ENCODE measurements at places on chromosomes 6 and 20.

DNA sequence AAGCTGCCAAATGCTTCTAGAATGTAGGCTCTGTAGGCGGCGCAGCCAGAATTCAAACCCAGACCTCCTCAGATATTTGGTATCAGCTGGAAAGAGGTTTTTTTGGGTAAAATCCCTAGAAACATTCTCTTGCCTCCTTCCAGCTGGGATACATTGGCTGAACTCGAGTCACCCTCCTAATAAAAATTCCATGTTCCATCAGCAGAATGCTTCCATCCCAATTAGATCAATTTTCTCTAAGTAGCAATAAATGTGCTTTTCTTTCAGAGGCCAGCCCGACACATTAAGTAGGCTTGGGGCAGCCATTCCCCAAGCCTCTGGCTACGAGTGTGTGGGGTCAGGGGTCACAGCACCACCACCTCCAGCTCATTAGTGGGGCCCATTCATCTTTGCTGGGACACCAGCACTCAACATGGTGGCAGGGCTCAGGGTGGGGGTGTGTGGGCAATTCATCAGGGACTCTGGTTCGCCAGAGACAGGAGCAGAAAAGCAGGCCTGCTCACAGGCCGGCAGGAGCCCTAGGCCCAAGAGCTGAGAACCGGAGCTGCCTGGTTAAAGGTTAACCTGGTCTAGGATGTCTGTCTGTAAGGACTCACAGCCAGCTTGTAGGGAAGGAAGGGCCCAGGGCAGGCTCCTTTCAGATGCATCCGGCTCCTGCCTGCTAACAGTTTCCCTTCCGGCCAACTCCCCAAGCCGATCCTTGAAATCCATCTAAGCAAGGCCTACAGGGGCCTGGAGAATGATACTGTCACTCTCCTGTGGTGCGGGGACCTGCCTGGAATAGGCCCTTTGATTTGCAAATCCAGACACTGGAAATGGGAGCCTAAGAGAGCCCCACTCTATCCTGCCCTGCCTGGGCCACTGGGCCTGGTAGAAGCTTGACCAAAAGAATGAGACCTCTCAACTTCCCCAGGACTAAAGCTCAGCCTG lies 159.1 kb upstream of the TOP1 start:
- no peak for DNase-seq

GRCh38 chr6:32843979-32844838 lies at the start of gene PSMB8:
PSMB8 (minus strand) TSS chr6:32844047; CDS start chr6:32843996, 51 bp downstream.
- DNase-seq = peak; percentile 93

- no peak for DNase-seq
These were observed 35.8 kb upstream of the ANKRD60 start for GRCh38 chr20:58264271-58264670.

DNA sequence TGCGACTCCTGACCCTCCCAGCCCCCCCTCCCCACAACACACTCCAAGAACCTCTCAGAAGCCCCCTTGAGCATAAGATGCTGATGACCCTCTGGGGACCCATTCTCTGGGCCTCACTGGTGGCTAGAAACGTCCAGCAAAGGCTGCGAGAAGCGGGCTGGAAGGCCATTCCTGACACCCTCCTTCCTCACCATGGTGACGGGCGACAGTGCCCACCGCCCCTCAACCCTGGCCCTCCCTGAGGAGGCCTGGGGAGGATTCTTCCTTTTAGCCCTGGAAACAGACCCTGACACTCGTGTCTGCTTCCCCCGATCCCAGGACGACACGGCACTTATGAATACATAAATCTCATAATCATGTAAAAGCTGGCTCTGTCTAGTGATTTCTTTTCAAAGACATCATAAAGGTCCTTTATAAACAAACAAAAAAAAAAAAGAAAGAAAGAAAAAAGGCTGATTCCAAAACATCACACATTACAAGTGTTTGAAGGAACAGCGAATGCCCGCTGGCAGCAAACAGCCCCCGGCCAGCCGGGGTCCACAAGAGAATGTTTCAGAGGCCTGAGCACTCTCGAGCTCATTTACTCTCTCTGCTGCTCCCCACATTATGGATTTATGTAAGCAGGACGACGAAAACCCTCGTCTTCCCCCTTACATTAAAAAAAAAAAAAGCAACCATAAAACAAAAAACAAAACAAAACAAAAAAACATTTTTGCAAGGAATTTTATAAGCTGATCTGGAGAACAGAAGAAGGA lies 40.7 kb downstream of the PREX1 start:
- no peak for DNase-seq

DNA sequence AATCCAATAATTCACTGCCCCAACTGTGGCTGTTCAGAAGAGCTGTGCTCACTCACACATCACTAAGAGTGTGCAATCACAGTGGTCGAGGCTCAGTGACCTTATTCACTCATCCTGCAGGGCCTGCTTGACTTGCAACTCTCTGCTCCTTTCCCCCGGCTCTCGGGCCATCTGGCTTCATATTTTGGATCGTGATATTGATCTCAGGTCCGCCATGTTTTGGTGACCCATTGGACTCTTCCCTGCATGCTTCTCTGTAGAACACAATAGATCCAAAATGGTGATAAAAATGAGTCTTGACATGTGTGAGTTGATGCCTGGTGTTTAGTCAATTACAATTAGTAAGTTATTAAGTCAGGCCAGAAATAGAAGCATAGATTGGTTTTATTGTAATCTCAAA lies 313.9 kb upstream of the SOX4 start:
- no peak for DNase-seq

- no peak for DNase-seq
These were observed 69.7 kb downstream of the ECT2L start for GRCh38 chr6:138865480-138866109.

GRCh38 chr6:148144917-148145521 lies 197.6 kb upstream of the SASH1 start:
- peak; percentile 52 for DNase-seq

GRCh38 chr6:151772446-151772845 lies 35.0 kb upstream of the ESR1 start:
- DNase-seq = no peak

- DNase-seq = no peak
These were observed 106.1 kb downstream of the CEBPB start for GRCh38 chr20:50296450-50297375.

GRCh38 chr6:90197854-90198496 lies 98.7 kb downstream of the BACH2 start:
- no peak for DNase-seq

DNA sequence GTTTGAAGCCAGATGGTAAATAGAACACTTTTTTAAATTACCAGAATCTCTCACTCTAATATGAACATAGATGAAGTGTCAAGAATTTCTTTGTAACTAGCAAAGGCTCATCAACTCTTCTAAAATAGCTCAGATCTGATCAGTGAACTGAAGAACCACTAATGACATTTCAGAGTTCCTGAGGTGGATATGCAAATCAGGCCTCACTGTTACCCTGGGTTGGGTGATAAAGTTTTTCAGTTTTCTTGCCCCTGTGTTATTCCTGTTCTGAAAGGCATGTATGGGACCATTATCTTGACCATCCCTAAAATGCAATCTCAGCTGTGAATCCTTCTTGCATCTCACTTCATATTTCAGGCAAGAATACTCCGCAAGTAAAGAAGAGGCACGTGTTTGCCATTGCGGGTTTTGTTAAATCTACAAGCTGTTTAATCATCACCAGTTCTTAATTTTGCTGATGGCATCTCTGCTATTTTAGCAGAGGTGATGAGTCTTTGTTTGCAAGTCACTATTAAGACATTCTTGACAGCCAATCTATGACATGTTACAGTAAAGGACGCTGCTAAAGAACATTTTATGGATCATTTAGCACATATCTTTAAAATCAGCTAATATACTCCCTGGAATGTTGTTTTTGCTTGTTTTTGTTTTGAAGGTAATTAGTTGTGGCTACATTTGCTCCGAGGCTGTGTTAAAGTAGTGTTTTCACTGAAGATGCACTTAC lies 47.9 kb downstream of the KHDC1L start:
- no peak for DNase-seq

- DNase-seq = no peak
These were observed 128.0 kb upstream of the FAM83B start for GRCh38 chr6:54718541-54719023.

- no peak for DNase-seq
These were observed 56.5 kb downstream of the TRAF3IP2 start for GRCh38 chr6:111549168-111549567.

GRCh38 chr20:57390604-57391438 lies at the start of gene RBM38:
RBM38 (plus strand) TSS chr20:57391396; CDS start chr20:57391582, 186 bp downstream.
- DNase-seq = peak; percentile 79

DNA sequence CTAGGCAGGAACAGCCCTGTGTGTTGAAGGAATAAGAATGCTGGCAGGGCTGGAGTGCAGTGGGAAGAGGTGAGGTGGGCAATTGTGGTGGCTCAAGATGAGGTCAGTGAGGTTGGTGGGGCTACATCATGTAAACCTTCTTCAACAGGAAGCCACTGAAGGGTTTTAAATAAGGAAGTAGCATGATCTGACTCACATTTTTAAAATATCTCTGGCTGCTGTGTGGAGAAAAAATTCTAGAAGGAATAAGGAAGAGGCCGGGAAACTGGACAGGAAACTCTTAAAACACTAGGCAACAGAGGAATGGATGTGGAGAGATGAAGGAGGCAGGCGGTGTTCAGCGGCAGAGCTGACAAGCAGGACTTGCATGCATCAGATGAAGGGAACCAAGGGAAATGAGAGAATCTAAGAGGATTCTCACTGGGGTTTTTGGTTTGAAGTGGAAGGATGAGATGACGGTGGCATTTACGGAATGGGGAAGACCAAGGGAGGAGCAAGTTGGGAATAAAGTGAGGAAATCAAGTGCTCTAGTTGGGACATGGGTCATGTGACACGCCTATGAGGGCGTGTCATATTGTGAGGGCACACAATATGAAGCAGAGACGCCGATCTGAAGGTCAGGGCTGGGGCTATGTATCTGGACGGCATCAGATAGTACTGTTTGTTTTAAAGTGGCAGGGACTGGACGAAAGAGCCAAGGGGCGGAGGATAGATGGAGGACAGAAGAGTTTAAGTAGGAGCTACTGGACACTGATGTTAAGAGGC lies 18.2 kb downstream of the TMEM242 start:
- DNase-seq = no peak

DNA sequence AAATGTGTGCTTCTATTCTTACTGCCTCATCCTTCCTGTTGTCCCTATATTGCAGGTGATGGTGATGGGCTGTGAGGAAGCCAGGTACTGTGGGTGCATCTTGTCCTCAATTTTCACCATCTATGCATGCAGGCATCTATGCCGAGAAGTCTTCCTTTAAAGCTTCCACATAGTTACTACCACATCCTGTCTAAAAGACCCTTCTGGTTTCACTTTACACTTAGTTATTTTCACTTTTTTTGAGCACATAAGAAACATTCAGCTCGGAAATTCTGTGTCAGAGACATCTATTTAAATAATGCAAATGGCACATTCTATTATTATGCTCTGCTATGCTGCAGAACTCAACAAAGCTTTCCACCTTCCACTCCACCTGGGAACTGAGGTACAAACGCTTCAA lies 28.2 kb upstream of the FABP7 start:
- DNase-seq = no peak

GRCh38 chr6:37371154-37372083 lies 17.6 kb downstream of the RNF8 start:
- DNase-seq = no peak

GRCh38 chr6:166770216-166771116 lies 143.4 kb upstream of the RPS6KA2 start:
- no peak for DNase-seq

- DNase-seq = no peak
These were observed 331.6 kb downstream of the TAF4 start for GRCh38 chr20:61733891-61734732.

- DNase-seq = peak; percentile 12
These were observed 55.2 kb downstream of the TIAM2 start for GRCh38 chr6:155050311-155050710.

- no peak for DNase-seq
These were observed 429.1 kb upstream of the CDH4 start for GRCh38 chr20:60822699-60823607.

DNA sequence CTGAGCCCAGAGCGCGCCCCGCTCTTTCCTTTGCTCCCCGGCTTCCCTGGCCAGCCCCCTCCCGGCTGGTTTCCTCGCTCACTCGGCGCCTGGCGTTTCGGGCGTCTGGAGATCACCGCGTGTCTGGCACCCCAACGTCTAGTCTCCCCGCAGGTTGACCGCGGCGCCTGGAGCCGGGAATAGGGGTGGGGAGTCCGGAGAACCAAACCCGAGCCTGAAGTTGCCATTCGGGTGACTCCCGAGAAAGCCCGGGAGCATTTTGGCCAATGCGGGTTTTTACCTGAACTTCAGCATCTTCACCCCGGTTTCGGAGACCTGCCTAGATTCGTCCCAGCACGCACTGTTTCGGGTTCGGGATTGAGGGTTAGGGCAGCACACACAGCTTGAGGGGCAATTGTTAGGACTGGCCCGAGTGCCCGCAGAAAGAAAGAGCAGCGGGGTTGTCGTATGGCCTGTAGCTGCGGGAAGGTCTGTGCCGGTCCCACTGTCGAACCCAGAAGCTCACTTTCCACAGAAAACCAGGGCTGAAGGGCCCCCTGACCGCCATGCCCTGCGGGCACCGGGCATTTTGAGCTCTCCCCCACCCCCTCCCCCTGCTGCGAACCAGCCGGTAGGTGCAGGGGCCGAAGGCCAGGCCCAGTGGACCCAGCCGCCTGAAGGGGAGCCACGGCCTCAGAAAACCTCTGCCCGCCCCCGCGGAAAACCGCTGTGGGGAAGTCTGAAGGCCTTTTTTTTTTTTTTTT lies 2.1 kb downstream of the FOXP4 start:
- DNase-seq = no peak

DNA sequence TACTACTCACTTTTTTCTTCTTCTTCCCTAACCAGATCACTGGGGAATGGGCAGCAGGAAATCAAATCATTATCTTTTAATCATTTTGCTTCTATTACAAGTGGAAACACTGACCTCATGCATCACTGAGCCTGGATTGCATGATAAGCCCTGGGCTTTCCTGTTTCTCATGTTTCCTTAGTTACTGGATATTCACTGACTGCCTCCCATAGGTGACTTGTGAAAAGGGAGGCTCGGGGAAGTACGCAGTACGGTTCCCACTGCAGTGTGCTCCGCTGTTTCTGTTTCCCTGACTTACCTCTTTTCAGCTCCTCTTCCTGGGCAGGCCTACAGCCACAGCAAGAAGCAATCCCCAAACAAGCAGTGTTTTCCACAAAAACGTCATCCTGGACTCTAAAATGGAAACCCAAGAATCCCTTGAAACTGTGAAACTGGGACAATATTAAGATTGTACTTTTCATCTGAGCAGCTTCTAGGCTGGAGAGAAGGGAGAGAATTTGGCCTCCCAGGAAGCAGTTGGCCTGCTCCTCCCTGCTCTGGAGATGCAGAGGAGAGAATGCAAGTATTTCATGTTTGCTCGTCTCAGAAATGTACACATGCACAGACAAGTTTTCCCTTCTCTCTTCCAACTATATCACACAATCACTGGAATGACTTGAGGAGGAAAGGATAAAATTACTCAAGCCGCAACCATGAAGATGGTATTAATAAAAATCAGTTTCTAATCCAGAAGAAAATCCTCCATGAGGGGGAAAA lies 13.1 kb downstream of the BTNL2 start:
- no peak for DNase-seq

Data from stimulated activated CD4-positive, alpha-beta T cell treated with anti-CD3 and anti-CD28 coated beads, Interleukin-15, amount 100 ng/mL, for 1 hour (primary cell).